Endothelial cell of umbilical vein (primary cell): ENCODE measurements at places on chromosomes 1 and 21.

- no peak for DNase-seq
Observed at GRCh38 chr1:191620883-191621282, 537.4 kb upstream of the RGS18 start.

DNA sequence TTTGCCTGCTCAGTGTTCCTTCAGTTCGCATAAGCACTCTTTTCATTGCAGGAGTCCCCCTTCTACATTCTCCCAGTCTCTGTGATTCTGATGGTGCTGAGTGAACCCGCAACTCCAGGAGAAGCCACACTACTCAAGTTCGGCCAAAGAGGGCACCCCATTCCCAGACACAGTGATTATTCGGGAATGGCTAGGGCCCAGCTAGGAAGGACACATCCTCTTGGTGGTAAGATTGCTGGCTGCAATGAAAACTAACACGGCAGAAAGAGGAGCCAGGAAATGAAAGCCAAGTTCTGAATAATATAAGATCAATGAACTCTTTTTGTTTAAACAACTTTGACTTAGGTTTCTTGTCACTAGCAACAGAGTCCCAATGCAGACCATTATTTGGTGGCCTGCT lies 14.9 kb downstream of the CREG1 start:
- no peak for DNase-seq

DNA sequence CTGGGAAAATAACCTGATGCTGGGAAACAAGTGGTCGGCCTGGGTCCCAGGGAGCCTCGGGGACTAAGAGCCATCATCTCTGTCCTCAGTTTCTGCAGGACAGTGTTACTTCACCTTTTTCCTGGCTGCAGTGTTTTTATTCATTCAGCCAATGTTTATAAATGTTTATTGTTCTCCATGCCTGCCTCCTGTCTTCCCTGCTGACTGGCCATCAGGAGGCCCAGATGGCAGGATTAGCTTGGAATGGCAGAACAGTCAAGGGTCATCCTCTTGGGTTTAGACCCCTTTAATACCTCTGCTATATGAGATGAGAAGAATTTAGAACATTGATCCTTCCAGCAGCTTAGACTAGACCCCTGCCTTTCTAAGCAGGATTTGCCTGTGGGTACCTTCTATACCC lies 13.3 kb downstream of the MAPKAPK2 start:
- DNase-seq: no peak

DNA sequence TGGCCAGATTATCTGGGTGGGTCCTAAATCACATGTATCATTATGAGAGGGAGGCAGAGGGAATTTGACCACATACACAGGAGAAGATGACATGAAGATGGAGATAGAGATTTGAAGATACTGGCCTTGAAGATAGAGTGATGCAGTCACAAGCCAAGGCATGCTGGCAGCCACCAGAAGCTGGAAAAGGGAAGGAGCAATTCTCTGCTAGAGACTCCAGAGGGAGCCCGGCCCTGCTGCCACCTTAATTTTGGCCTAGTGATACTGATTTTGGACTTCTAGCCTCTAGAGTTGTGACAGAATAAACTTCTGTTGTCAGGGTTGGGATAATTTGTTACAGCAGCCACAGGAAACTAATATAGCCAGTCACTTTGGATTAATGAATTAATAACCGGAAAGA lies 2.2 kb upstream of the PRDM2 start:
- DNase-seq: no peak

DNA sequence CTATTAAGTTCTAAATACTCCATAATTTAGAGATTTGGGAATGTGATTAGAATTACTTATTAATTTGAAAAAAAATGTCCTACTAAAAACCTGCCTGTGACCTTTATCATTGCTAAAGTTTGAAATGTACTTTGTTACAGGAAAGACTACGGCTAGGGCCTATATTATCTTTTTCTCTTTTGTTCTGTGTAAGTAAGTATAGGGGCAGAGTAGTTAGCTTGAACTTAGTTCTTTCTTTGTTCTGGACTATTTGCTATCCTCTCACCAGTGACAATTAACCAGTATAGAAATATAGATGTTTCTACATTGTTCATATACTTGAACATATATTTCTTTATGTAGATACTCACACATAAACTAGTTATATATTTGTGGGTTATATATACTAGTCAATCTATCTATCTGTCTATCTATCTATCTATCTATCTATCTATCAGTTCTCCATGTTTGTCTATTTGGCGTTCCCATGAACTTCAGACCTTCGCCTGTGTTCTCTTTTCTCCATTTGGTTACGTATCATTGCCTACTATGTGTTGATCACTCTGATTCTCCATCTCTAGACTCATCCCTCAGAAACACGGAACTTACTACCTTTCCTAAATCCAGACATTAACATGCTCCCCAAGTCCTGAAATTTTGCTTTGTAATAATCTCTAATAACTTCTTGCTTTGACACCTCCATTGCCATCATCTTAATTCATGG lies 3.3 kb downstream of the PTPRC start:
- DNase-seq: peak; percentile 7

DNA sequence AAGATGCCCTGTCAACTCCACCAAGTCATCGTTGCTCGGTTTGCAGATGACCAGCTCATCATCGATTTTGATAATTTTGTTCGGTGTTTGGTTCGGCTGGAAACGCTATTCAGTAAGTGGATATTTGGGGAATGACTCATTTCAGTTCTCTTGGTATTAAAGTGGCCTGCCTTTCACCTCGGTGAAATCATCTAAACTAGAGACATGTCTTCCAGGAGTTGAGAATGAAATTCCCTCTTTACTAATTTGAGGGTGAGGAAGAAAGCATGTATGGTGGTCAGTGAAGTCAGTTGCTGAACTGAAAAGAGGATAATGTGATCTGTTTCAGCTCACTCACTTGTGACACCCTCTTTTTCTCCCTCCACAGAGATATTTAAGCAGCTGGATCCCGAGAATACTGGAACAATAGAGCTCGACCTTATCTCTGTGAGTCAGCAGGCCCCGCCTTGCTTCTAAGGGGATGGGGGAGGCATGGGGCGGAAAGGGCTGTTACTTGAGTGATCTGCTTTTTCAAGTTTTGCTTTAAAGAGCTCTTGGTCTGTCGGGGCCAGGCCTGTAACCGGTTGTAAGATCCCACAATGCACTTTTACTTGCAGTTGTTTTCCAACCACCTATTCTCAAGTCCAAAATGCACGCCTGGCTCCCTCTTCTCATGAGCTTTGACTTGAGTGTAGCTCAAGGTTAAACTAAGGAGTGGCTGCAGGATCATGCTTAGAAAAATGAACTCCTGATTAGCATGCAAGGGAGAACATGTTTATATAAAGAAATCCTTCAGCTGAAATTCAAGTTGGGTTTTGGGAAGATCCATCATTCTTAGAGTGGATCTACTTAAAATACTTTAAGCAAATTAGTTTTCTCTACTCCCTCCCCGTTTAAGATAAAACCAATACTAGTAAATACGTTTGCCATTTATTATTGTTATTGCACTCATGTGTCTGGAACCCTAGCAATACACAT lies 59.8 kb downstream of the CAPN2 start:
- peak; percentile 95 for DNase-seq

DNA sequence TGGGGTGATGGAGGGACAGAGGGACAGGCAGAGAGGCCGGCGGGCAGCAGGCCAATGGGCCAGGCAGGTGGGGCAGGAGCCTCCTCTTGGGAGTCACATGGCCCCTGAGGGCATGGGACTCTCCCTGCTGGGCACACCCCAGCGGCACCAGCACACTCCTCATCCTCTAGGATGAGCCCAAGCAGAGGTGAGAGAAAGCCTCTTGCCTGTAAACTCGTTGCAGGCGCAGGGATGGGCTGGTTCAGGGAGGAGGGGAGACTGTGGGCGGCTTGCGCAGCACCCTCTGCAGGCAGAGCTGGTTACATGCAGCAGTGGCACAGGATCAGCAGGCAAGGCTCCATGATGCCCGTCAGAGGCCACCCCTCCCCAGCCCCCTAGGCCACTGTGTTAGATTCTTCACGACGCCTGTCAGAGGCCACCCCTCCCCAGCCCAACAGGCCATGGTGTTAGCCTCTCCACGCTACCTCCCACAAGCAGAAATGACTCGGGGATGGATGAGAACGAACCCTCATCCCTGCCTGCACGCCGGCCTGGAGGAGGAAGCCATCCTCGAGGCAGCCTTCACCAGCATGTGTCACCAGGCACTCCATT lies 209.7 kb upstream of the VAMP3 start:
- DNase-seq: no peak

DNA sequence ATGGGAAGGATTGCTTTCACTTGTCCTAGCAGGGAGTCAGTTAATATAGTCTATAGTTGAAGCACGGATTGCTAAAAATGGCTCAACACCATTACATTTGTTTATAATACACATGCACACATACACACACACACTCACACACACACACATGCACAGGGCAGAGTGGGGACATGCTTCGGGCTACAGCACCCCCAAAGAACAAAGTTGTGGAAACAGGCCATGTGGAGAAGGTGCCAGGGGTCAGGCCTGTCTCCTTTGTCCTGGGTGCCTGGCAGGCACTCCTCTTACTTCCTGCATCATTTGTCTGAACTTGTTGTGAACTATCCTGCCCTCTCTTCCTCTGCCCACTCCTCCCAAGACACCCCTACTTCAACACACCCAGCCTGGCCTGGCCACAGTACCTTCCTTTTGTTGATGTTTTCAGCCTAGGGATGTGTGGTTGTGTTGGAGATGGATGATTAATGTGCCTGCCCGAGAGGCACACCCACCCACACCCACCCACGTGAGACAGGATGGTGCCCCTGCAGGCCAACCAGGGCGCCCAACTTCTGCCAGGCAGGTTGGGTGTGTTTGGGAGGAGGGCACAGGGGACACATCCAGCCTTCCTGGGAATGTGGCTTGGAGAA lies 17.5 kb downstream of the RASSF5 start:
- no peak for DNase-seq

DNA sequence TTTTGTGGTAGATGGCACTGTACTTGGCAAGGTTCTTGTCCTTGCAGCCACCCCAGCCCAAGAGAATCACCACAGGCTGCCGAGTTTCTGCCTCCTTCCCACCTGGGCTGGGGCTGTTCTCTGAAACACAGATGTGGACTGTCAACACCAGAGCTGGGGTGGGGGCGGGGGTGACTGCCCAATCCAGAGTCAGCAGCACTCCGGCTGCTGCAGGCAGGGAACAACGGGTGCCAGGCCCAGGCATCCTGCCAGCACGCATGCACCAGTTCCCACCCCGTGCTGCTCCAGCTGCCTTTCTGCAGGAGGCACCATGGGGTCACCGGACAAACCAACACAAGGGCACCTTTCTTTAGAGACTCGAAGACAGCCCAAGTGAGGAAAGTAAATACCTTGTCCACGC lies 14.1 kb downstream of the TMEM53 start:
- no peak for DNase-seq

DNA sequence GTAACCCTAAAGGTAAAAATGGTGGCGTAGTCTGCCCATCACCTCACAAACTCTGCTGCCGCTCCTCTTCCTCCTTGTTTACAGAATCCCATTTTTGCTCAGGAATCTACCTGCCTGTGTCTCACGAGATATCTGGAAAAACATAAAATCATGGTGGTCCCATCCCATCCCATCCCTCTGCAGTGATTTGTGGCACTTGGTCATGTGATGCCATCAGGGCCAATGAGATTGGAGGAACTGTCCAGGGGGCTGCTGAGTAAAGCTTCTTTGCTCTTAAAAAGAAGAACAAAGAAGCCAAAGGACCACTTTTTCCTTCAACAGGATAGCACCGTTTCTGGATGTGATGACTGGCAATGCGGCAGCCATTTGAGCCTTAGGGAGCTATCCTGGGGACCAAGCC lies 33.0 kb upstream of the CLDN14 start:
- no peak for DNase-seq

DNA sequence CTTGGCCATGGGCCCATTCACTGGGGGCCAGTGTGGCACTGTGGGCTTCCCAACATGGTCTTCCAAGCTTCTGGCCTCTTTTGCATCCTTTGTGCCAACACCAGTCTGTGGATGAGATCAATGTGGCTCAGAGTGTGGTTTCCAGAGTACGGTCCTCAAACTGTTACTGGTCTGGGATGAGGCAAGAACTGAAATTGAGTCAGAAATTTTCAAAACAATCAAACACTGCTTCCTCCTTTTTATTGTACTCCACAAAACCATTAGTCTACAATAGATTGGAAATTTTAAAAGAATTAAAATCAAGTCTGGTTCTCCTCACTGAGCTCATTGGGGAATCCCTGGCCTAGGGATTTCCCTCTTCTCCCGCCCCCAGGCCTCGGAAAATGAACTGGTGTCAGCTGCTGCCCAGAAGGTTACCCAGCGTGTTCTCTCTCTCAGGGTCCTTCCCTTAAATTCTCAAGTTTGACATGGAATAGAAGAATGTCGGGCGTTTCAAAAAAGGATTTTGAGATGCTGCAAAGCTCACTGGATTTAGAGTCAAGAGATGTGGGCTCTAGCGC lies 222.0 kb downstream of the SDCCAG8 start:
- no peak for DNase-seq

DNA sequence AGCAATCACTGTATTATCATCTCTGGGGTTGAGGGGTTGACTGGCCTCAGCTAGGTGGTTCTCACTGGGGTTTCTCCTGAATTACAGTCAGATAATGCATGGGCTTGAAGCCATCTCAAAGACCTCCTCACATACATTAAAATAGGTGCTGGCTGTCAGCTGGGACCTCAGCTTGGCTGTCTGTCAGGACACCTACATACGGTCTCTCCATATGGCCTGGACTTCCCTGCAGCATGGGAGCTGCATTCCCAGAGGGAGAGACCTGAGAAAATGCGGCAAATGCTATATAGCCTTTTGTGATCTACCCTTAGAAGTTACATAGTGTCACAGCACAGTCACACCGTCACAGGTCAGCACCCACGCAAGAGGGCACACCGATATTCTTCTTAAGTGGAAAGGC lies 93.6 kb downstream of the TSEN15 start:
- DNase-seq: no peak

- no peak for DNase-seq
Observed at GRCh38 chr1:100891380-100891779, 3.3 kb downstream of the EXTL2 start.

- DNase-seq: no peak
Observed at GRCh38 chr1:24965571-24965930, 35.5 kb upstream of the RUNX3 start.

- DNase-seq: no peak
Observed at GRCh38 chr1:164742745-164743144, 183.8 kb downstream of the PBX1 start.

- DNase-seq: peak; percentile 67
Observed at GRCh38 chr1:94481473-94481933, 60.1 kb downstream of the F3 start.

GRCh38 chr1:213242883-213243282 lies 191.8 kb downstream of the RPS6KC1 start:
- DNase-seq: no peak

GRCh38 chr21:37658121-37658816 lies 258.0 kb downstream of the KCNJ6 start:
- DNase-seq: no peak

- no peak for DNase-seq
Observed at GRCh38 chr1:112620377-112620695, 704 bp downstream of the CAPZA1 start.

DNA sequence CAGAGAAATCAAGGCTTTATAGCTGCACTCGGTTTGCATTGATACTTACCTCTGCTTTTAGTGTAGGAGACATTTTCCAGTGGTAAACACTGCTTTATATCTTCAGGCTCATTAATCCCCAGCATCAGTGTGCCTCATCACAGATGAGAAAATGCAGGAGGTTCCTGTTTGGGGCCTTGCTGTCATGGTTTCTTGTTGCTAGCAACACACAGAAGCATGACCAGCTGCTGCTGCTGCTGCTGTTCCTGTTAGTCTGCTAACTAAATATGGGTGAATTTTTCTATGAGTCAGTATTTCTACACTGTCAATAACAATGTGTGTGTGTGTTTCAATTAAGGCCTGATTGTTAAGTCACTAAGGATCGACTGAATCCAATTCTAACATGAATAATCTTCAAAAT lies 85.8 kb upstream of the RGS1 start:
- DNase-seq: peak; percentile 95

GRCh38 chr1:33180226-33180910 lies 1.5 kb downstream of the TRIM62 start:
- no peak for DNase-seq
